ENCODE measurements at places on chromosomes 1 and 21. TPM values are rescaled to one million over a fixed set of nuclear protein-coding genes. Genes with fewer than 3 reads are reported as not detected.

GRCh38 chr1:22111115-22111514 lies 31.8 kb downstream of the WNT4 start:
- peaks cover 29% of the 10 kb centered on the region for H3K36me3 ChIP-seq
- H3K4me3 ChIP-seq: no peak overlapping the region
- peak overlapping the region; percentile 56 for H3K27ac ChIP-seq
- H3K27me3 ChIP-seq: no peaks in the 10 kb centered on the region
- peaks cover 62% of the 10 kb centered on the region for H3K4me1 ChIP-seq

GRCh38 chr21:37159053-37159776 lies 86.2 kb downstream of the TTC3 start:
- no peak overlapping the region for H3K27ac ChIP-seq
- peaks cover 80% of the 10 kb centered on the region for H3K36me3 ChIP-seq
- H3K27me3 ChIP-seq: no peaks in the 10 kb centered on the region
- H3K4me1 ChIP-seq: no peaks in the 10 kb centered on the region
- no peak for DNase-seq
- H3K4me3 ChIP-seq: no peak overlapping the region

DNA sequence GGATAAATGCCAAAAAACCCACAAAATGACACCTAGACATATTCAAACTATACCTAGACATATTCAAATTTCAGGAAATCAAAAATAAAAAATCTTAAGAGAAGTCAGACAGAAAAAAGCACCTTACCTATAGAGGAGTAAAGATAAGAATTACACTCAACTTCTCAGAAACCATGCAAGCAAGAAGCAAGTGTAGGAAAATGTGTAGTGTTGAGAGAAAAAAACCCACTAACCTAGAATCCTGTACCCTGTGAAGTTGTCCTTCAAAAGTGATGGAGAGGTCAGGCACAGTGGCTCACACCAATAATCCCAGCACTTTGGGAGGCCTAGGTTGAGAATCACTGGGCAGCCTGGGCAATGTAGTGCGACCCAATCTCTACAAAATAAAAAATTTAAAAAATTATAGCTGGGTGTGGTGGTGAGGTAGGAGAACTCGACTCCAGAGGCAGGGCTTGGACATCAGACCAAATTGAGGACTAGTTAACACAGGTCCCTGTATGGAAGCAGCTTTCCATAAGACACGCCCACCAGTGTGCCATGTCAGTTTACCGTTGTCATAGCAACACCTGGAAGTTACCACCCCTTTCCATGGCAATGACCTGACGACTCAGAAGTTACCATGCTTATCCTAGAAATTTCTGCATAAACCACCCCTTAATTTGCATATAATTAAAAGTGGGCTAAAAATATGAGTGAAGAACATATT lies 20.7 kb downstream of the PDIK1L start:
- no peaks in the 10 kb centered on the region for H3K36me3 ChIP-seq
- no peaks in the 10 kb centered on the region for H3K27me3 ChIP-seq
- H3K4me3 ChIP-seq: no peak overlapping the region
- H3K27ac ChIP-seq: no peak overlapping the region

DNA sequence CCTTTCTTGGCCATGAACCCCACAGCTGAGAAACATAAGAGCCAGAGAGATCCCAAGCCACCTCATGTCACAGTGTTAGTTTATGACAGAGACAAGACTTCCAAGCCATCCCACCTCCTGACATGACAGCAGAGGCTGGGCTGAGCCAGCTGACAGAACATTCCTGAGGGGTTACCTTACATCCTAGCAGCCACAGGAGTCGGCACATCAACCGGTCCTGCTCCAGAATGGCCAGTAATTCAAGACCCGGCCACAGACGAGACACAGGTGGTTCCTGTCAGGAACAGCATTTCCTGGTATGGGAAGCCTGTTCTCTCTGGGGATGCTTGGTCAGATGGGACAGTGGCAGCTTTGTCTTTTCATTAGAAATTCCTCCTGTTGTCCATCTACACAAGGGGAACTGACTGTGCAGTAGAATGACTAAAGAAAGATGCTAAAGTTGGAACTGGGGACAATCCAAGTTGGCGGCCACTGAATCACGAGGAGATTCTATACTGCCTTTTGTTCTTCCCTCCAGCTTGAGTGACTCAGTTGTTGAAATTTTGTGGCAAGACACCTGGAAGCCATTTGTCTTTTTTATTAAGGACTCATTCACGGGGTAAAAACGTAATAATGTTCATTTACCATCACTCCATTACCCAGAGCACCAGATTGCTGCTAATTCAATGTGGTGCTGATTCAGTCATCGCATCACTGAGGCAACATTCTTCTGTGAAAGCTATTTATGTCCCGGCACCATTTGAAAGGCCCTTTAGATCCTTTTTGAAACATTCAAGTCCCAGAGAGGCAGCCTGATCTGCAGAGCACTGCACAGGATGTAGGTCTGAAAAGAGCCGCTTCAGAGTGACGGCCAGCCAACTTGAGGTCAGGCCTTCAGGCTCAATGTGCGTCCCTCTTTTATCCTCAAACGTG lies 37.2 kb upstream of the NPL start:
- H3K27me3 ChIP-seq: no peaks in the 10 kb centered on the region
- no peak overlapping the region for H3K27ac ChIP-seq
- H3K4me3 ChIP-seq: no peak overlapping the region
- no peak for DNase-seq
- H3K36me3 ChIP-seq: no peaks in the 10 kb centered on the region

Gene OR4F29
- not detected for polyA plus RNA-seq

Gene B3GALT2
- 0.37 TPM for polyA plus RNA-seq

Measured in SK-N-SH (cell line).